Activated naive CD4-positive, alpha-beta T cell treated with Interleukin-2 at 50 U/mL for 16 hours (primary cell): ENCODE measurements at places on chromosomes 5 and 9.

GRCh38 chr5:181231432-181231831, 8.4 kb downstream of the TRIM41 start:
- DNase-seq: no peak

GRCh38 chr9:124353811-124354274, 61.4 kb downstream of the PSMB7 start:
- no peak for DNase-seq

GRCh38 chr9:128124451-128124850, 3.1 kb downstream of the PTGES2 start:
- no peak for DNase-seq

- DNase-seq: no peak
Measured at GRCh38 chr5:1809416-1810035, 8.3 kb downstream of the NDUFS6 start.

DNA sequence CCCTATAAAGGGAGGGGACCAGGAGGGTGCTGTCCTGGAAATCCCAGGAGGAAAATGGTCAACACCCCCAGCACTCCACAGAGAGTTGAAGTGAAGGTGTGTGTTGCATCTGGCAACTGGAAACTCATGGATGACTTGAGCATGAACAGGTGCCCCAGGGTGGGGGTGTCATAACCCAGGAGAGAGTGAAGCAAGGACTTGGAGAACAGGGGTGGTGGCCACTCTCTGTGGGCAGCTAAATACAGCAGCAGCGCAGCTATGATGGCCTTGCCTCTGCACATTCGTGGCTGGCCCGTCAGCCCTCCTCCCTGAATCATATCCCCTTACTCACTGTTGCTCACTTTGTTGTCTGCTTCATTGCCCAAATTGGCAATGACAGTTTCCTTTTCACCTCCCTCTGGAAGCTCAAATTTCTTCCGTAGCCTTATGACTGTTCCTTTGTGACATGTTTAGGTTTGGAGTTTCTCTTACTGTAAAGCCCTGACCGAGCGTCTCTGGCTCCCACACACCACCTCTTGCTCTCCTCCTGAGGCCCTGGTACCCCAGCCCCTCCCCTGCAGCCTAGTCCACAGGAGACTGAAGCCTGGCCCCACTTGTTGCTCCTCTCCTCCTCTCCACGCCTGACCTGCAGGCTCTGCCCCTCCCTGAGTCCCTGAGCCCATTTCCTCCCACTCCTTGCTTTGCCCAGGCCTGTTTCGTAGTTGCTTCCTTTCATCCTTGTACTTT, 185.8 kb downstream of the CD180 start:
- peak; percentile 7 for DNase-seq

- DNase-seq: no peak
Measured at GRCh38 chr5:137624786-137625349, 111.0 kb downstream of the KLHL3 start.

DNA sequence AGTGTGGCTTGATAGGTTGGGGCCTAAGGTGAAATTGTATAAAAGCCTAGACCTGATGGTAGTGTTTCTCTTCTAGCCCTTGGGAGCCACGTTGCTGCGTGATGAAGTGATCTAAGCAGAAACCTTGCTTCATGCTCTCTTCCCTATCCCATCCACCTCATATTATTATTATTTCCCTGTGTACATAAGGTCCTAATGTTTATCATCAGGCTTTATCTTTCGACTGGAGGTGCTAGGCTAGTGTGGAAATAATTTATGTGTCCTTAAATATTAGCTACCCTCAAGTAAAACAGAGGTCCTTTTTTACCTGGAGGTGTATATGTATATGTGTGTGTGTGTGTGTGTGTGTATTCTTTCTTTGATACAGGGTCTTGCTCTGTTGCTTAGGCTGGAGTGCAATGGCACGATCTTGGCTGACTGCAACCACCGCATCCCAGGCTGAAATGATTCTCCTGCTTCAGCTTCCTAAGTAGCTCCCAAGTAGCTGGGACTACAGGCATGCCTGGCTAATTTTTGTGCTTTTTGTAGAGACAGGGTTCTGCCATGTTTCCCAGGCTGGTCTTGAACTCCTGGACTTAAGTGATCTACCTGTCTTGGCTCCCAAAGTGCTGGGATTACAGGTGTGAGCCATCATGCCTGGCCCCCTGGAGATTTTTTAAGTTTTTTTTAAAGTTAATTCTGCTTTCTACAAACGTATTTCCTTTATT, 3.7 kb downstream of the UGCG start:
- no peak for DNase-seq

DNA sequence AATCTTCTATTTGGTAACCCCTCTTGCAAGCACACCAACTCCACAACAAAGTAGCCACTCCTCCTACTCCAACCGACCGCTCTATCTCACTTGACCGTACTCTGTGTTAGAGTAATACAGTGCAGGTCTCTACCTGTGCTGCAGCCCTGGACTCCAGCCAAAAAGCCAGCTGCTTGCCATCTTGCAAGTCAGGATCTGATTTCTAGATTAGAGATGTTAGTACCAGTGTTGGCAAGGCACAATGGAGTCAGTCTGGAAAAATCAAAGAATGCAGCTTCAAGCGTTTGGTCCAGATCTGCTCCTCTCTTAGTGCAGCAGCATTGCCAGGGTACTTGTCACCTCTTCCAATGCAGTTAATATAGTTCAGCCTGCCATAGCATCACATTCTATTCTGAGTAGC, 477.6 kb downstream of the ZSWIM6 start:
- DNase-seq: no peak

DNA sequence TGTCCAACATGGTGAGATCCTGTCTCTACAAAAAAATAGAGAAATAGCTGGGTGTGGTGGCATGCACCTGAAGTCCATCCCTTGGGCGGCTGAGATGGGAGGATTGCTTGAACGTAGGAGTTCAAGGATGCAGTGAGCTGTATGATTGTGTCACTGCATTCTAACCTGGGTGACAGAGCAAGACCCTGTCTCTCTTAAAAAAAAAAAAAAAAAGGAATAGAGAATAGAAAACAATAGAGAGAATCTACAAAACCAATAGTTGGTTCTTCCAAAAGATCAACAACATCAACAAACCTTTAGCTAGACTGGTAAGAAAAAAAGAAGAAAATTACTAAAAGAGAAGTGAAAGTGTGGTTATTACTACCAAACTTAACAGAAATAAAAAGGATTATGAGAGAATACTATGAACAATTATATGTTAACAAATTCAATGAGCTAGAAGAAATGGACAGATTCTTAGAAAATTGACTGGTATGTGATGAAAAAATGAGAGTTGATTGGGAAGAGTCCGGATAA, 8.1 kb upstream of the SLC38A9 start:
- no peak for DNase-seq

DNA sequence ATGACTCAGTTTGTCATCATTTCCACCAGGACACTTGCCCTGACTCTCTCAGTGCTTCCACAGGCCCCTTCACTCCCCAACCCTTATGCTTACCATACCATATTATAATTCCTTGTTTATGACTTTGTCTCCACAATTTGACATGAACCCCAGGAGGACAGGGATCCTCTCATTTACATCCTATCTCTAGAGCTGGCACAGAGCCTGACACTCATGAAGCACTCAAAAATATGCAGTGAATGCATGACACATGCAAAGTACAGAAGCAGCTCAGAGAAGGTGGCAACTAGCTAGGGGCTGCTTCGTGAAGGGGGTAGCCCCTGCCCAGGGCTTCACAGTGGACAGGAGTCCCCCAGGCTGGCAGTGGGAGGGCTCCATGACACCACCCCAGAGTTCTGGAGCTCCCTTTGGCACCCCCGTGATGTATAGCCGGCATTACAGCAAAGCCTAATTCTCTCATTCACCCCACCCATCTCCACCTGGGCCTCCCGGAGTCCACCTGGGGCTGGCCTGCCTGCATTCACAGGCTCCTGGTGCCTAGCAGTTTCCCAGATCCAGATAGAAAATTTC, 112.0 kb upstream of the SPOCK1 start:
- no peak for DNase-seq

- DNase-seq: no peak
Measured at GRCh38 chr5:86909418-86910295, 291.9 kb downstream of the COX7C start.

- DNase-seq: no peak
Measured at GRCh38 chr5:139639619-139640380, 8.3 kb upstream of the CXXC5 start.

DNA sequence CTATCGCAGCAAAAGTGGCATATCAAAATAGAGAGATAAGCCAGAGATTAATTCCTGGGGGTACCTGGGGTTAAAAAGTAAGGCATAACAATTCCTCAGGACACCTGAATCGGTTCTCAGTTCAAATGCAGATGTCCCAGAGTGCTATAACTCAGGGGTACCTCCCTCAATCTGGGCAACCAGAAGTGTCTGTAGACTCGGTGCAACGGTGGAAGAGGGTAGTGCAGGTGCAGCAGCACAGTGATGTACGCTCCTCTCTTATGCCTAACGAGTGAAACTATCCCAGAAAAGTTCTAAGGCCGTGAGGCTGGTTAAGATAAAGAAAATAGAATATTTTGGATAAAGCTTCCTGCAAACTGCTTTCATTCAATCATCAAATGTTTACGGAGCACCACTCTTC, 7.9 kb upstream of the NR4A3 start:
- DNase-seq: no peak

GRCh38 chr5:74304536-74304935, 336.0 kb downstream of the ENC1 start:
- DNase-seq: no peak

GRCh38 chr5:125883223-125883622, 540.0 kb upstream of the GRAMD2B start:
- no peak for DNase-seq

DNA sequence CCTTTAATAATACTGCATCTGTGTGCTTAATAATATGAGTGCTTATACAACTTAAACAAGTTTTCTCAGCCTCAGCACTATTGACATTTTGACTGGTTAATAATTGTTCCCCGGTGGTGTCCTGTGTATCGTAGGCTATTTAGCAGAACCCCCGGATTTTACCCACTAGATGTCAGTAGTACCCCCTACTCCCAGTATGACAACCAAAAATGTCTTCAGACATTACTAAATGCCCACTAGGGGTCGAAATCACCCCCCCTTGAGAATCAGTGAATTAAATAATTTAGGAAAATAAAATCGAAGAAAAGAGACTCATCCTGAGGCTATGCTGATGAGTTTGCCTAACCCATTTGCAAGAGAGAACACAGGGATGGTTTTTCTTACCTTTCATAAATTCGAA, 166.3 kb downstream of the ATP10B start:
- DNase-seq: no peak

GRCh38 chr5:102893942-102894341, 138.8 kb downstream of the PAM start:
- no peak for DNase-seq
